ENCODE measurements at places on chromosomes 11 and 22.

GRCh38 chr22:43449205-43449830, 37.5 kb downstream of the MPPED1 start:
- no peak for DNase-seq

DNA sequence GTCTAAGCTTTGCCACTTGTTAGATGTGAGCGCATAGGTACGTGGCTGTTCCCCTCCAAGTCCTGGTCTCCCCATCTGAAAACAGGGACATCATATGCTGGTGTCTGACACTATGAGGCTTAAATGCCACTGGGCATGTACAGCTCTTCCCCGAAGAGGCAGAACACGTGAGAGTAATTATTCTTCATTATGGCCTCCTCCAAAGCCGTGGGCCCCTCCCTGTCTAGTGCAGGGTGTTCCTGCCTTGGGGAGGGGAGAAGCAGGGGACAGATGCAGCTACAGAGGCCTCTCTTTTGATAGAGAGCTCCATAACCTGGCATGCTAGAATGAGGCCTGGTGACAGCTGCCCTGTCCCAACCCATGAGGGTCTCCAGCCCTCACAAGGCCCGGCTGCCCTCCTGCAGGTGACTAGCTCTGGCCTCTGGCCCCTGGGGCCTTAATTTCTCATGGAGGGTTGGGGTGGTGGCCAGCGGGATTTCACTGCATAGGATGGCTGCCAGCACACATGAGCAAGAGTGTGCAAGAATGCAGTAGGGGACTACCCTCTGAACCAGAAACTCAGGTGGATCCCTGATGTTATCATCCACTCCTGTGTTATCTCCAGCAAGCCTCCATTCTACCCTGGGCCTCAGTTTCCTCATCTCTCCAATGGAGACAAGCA, 334.6 kb downstream of the MN1 start:
- no peak for DNase-seq

GRCh38 chr11:86508604-86509587, 134.2 kb downstream of the CCDC81 start:
- no peak for DNase-seq

DNA sequence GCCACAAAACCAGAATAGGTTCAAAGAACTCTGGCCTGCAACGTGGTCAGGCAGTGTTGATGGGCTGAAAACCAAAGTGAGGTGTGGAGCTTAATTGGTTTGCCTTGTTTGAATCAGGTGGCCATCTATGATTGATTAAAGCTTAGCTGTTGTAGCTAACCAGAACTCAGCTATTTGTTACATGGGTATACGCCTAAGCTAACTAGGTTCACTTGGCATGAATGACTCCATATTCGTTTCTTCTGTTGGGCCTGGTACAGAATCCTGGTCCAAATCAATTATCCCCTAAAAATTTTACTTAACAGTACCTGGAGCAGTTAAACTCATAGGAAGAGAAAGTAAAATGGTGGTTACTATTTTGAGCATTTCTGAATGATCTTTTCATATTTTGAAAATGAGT, 7.7 kb upstream of the BAIAP2L2 start:
- no peak for DNase-seq

GRCh38 chr11:121589946-121590537, 137.3 kb upstream of the SORL1-AS1 start:
- no peak for DNase-seq

GRCh38 chr22:42287174-42287890, 16.9 kb upstream of the TCF20 start:
- no peak for DNase-seq
